CD4-positive, CD25-positive, alpha-beta regulatory T cell (primary cell): ENCODE measurements at places on chromosomes 6 and 20.

- DNase-seq, result no peak
Observed at GRCh38 chr6:606829-607379, 50.0 kb downstream of the HUS1B start.

DNA sequence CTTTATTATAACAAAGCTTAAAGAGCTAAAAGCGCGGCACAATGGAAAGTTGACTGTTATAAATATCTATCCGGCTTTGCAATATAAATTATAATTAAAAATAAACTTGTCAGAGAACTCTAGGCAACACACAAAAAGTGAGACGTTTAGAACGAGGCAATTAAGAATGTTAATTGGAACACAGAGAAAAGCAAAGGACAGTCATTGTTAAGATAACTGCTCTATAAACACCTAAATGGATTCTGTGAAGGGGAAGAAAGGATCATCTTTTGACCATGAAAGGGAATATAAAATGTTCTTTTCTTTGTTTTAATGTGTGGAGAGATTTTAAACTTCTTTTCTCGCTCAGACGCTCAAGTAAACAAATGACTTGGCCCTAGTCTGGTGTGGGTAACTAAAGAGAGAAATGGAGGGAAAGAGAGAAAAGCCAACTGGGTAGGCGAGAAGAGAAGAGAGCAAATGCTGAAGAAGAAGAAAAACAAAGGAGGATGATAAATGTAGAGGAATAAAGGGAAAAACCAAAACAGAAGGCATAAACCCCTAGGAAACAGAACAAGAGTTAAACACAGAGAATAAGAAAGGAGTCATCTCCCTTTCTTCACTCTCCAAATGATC lies 9.3 kb upstream of the SALL4 start:
- DNase-seq, result no peak

- DNase-seq, result no peak
Observed at GRCh38 chr6:33738153-33738552, 8.6 kb downstream of the IP6K3 start.

DNA sequence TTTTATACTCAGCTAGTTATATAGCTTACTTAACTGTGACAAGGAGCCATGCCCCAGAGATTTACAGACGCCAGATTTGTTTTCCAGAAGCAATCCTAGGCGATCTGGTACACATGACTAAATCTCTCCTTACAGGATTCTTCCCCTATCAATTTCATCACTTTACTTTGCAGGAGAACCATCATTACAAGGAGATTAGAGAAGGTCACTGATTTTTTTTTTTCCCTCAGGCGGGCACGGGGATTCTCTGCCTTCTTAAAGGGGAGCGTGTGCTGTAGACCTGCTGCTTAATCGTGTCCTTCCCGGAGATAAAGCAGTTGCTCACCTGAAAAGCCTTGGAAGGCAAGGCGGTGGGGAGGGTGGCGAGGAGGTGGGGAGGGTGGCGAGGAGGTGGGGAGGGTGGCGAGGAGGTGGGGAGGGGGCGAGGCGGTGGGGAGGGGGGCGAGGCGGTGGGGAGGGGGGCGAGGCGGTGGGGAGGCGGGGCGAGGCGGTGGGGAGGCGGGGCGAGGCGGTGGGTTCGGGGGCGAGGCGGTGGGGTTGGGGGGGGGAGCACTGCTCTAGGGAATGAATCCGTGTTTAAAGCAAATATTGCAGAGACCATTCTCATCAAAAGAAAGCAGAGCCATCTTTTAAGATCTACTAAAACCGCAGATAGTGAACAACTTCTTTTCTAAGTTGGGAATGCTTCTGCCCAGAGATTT lies 14.3 kb upstream of the MRAP2 start:
- no peak for DNase-seq

DNA sequence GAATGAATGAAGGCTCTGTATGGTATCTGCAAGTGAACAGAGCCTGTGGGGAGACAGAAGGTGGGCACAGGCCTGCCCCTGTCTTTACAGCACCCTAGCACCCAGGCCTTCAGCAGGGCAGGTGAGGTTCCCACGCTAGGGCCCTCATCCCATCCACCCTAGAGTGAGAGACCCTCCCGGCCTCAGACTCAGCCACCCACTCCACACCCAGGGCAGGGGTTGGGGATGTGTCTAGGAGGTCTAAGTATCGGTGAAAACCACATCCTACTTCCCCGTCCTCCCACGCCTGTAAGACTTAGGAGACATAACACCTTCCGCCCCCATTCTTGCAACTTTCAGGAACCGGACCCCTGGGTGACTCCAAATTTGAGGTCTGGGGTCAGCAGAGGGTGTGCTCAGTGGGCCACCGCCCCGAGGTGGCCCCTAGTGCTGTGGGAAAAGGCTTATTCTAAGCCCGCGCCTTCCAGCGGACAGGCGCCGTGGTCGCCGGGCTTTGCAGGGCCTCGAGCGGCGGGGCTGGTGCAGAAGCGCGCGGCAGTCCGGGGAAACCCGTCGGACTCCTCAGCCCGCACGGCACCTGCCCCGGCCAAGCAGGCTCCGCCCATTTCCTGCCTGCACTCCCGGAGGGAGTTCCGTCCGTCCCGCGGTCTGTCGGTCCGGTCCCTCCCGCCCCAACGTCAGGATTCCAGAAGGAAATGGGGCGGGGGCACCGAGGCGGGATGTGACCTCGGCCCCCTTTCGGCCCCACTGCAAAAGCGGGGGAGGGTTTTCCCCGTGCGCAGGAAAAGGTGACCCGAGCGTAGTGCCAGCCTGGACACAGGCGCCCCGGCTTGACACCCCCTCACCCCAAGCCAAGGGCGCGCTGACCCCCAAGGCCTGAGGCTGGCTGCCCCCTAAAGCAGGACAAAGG lies 868 bp downstream of the SAMD10 start:
- DNase-seq, result peak; percentile 49

DNA sequence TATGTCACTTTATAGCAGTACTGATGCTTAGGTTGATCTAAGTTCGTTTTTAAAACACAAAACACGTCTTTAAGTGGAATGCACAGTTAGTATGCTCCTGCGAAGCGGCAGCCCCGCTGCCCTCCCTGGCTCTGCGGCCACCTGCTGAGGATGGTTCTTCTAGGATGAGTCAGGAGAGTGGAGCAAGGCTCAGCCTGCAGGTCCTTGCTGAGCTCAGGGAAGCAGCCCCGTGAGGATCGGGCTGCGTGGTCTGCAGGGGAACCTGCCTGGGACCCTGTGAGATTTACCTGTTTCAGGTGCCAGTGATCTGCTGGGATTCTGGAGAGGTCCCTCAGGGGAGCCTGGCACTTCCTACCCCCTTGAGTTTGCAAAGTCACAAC lies 57.5 kb downstream of the SYNJ2 start:
- DNase-seq, result no peak

- DNase-seq, result no peak
Observed at GRCh38 chr6:119891644-119892043, 542.1 kb upstream of the MAN1A1 start.

DNA sequence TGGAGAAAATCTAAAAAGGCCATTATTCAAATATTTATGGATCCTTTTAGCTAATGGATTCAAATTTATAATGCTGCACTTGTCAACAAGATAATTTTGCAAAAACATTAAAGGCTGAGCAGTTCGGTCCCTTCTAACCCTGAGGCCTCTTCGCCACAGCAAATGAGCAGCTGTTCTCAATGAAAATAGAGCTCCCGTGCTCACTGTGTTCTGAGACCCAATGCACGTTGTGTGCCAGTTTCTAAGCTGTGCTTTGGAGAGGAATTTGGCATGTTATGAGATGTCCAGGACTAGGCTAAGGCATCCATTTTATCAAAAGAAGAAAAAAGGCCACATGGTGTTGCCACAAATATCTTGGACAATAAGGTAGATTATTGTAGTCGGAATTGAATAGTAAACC lies 220.1 kb upstream of the TSHZ2 start:
- DNase-seq, result no peak

- DNase-seq, result peak; percentile 50
Observed at GRCh38 chr6:73129653-73130443, 95.4 kb downstream of the KHDC1L start.

DNA sequence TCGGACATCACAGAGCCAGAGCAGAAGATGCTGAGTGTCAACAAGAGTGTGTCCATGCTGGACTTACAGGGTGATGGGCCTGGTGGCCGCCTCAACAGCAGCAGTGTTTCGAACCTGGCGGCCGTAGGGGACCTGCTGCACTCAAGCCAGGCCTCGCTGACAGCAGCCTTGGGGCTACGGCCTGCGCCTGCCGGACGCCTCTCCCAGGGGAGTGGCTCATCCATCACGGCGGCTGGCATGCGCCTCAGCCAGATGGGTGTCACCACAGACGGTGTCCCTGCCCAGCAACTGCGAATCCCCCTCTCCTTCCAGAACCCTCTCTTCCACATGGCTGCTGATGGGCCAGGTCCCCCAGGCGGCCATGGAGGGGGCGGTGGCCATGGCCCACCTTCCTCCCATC lies 11.4 kb upstream of the ZBTB9 start:
- no peak for DNase-seq

- DNase-seq, result no peak
Observed at GRCh38 chr20:25046181-25046641, 11.7 kb downstream of the ACSS1 start.

DNA sequence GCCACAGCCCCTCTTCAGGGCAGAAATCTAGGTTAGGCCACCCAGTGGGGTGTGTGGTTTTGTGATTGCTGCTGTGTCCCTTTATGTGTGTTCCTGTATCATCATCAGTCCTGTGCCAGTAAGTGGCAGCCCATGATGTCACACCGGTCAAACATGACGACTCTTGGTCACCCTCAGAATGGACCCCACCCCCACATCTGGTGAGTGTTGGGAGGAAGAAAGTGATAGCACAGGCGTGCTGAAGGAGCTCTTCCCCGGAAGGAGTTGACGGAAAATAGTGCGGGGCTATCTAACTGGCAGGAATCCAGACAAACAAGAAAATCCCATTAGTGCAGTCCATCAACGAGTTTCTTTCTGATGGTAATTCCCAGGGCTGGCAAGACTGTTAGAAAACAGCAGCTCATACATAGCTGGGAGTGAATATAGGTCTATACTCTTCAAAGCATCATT lies 33.4 kb upstream of the IL17A start:
- no peak for DNase-seq

DNA sequence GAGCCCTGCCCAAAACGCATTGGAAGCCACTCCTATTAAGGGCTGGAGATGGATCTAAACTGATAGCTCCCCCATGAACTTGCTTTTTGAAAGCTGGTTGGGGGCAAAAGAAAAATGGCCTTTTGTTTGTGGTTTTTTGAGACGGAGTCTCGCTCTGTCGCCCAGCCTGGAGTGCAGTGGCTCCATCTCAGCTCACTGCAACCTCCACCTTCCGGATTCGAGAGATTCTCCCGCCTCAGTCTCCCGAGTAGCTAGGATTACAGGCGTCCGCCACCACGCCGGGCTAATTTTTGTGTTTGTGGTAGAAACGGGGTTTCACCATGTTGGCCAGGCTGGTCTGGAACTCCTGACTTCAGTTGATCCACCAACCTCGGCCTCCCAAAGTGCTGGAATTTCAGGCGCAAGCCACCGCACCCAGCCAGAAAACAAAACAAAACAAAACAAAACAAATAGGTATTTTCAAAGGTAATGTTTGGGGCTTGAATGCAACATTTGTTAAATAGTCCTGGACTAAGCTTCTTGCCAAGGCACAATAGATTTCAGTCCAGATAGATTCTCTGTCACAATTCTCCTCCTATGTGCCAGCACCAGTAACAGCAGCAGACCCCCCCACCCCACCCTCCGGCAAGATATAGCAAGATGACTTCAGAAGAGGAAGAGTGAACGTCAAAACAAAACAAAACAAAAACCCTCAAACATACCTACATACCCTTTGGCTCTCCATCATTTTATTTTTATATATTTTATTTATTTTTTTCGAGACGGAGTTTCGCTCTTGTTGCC lies 26.5 kb upstream of the ABT1 start:
- no peak for DNase-seq

DNA sequence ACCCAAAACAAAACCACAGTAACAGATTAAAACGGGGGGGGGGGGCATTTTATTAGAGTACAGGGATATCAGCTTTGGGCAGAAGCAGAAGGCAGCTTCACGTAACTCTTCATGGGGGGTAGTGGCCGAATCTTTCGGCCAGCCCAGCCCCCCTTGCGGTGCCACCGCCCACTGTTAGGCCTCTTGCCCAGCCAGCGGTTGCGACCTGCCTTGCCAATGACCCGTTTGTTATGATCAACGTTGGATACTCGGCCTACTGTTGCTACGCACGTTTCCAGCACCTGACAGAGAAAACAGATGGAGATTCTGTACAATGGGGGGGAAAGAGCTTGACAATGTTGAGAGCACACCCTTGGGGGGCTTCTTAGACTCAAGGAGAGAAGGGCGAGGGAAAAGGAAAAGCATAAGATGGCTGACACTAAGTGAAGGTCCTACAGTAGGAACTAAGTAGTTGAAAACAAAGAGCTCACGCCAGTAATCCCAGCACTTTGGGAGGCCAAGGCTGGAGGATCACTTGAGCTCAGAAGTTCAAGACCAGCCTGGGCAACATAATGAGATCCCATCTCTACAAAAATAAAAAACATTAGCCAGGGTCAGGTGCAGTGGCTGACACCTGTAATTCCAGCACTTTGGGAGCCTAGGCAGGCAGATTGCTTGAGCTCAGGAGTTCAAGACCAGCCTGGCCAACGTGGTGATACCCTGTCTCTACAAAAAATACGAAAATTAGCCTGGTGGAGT lies 724 bp upstream of the CUL7 start:
- no peak for DNase-seq

- DNase-seq, result no peak
Observed at GRCh38 chr6:134746140-134746539, 203.8 kb downstream of the ALDH8A1 start.

GRCh38 chr6:5121479-5121878 lies 36.3 kb downstream of the PPP1R3G start:
- no peak for DNase-seq

- no peak for DNase-seq
Observed at GRCh38 chr20:14497004-14497403, 159.6 kb upstream of the FLRT3 start.

GRCh38 chr6:35192301-35192860 lies 21.4 kb upstream of the SCUBE3 start:
- DNase-seq, result no peak

DNA sequence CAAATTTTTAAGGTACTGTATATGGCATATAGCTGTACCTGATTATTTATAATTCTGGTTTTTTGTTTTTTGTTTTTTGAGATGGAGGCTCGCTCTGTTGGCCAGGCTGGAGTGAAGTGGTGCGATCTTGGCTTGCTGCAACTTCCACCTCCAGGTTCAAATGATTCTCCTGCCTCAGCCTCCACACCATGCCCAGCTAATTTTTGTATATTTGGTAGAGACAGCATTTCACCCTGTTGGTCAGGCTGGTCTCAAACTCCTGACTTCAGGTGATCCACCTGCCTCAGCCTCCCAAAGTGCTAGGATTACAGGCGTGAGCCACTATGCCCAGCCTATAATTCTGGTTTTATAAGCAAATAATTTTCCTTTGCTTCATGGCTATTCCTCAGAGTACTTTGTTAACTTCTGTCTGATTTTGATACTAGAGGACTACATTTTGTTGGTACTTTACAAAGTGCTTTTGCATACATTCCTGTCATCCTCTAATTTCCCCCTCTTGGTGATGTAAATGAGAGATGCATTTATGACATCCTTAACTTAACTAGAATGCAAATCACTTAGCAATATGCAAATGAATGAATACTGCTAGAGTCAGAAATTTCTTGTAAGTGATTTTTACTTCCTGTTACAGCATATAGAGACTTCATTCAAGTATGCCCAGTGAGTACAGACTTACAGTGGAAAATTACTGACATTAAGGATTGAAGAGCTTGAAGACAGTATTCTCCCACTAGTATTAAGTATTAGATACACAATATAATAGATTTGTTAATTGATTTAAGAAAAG lies 35.7 kb upstream of the ARID1B start:
- DNase-seq, result no peak

- DNase-seq, result no peak
Observed at GRCh38 chr6:142707255-142707654, 237.7 kb downstream of the HIVEP2 start.

GRCh38 chr6:33886673-33887144 lies 82.9 kb upstream of the MLN start:
- DNase-seq, result peak; percentile 67

- DNase-seq, result no peak
Observed at GRCh38 chr6:110520209-110520965, 44.0 kb upstream of the SLC22A16 start.
